Right atrium auricular region (tissue), 2 donors: ENCODE measurements at places on chromosomes 13 and 19. TPM values are rescaled to one million over a fixed set of nuclear protein-coding genes. Genes with fewer than 3 reads are reported as not detected.

DNA sequence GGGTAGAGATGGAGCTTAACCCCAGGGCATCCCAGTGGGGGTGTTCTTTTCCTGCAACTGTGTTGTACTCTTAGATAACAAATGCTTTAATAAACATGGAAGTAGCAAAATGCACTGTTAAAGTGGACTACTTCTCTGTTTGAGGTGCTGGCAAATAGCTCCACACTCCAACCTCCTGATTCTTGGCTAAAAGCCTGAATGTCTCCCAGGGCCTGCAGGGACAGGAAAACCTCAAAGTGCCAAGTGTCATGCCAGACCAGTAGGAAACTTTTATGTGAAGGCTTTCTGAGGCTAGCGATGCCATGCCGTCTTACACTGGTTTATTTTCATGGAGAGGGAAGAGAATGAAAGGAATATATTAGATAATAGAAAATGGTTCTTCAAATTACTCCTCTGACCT, 6.8 kb downstream of the FREM2 start:
- no peaks in the 10 kb centered on the region for H3K27me3 ChIP-seq
- no peaks in the 10 kb centered on the region for H3K36me3 ChIP-seq
- H3K4me1 ChIP-seq: no peaks in the 10 kb centered on the region
- no peak overlapping the region for H3K4me3 ChIP-seq
- DNase-seq: no peak

DNA sequence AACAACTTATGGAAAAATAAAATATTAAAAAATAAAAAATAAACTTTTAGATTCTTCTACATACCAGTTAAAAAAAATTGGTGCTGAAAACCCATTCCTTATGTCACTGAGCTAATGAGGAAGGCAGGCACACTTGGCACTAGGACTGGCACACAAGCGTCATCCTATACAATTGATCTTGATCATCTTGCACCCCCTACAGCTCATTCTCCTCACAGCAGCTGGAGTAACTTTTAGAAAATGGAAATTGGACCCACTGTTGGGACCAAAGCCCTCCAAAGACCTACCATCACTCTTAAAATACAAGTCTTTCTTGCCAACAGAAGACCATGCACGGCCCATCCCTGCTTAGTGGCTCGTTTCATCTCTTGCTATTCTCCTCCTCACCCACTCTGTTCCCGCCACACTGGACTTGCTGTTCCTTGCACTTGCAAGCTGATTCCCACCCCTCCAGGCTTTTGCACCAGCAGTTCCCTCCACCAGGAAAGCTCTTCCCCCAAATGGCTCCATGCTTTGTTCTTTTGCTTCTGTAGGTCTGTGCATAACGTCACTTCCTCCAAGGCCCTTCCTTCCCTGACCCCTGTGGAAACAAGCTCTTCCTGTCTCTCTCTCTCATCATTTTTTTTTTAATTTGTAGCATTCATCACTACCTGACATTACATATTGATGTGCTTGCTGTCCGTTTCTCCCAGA, 11.6 kb downstream of the CTU1 start:
- no peaks in the 10 kb centered on the region for H3K27me3 ChIP-seq
- H3K4me1 ChIP-seq: peaks cover 31% of the 10 kb centered on the region
- H3K4me3 ChIP-seq: no peak overlapping the region
- DNase-seq: no peak

- peak overlapping the region; percentile 81 for H3K27ac ChIP-seq
- no peak overlapping the region for H3K4me3 ChIP-seq
- peaks cover 51% of the 10 kb centered on the region for H3K4me1 ChIP-seq
- DNase-seq: peak; percentile 73
These were observed 74.6 kb upstream of the NPAS1 start for GRCh38 chr19:46944918-46945628.

Gene CCNA1
- total RNA-seq: not detected

Gene TUBA3C
- not detected for total RNA-seq

DNA sequence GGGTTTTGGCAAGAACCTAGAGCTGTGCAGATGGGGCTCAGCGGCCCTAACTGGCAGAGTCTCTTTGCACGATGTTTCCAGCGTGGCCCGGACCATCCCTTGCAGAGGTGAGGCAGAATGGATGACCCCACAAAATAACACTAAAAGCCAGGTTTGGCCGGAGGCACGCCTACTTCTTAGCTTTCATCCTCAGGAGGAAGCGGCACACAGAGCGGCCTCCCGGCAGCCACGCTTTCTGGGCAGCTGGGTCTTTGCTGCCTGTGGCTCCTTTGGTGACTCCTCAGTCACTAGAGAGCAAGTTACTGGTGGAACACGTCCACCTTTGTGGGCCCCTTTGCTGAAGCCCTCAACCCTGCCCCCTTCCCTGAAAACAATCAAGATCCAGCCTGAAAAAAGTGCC, 25.2 kb downstream of the TEX29 start:
- no peaks in the 10 kb centered on the region for H3K4me1 ChIP-seq
- H3K36me3 ChIP-seq: no peaks in the 10 kb centered on the region
- no peaks in the 10 kb centered on the region for H3K27me3 ChIP-seq
- peak; percentile 43 for DNase-seq
- no peak overlapping the region for H3K27ac ChIP-seq

Gene ZNF708
- 3.6 TPM for total RNA-seq

Gene GNA15
- total RNA-seq: 0.74 TPM

GRCh38 chr13:98224557-98224956, 47.5 kb upstream of the RNF113B start:
- DNase-seq: no peak
- H3K27me3 ChIP-seq: no peaks in the 10 kb centered on the region
- peaks cover 31% of the 10 kb centered on the region for H3K4me1 ChIP-seq
- H3K36me3 ChIP-seq: no peaks in the 10 kb centered on the region
- H3K27ac ChIP-seq: no peak overlapping the region

DNA sequence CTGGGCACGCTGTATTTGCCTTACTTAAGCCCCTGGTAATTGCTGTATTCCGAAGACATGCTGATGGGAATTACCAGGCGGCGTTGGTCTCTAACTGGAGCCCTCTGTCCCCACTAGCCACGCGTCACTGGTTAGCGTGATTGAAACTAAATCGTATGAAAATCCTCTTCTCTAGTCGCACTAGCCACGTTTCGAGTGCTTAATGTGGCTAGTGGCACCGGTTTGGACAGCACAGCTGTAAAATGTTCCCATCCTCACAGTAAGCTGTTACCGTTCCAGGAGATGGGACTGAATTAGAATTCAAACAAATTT, 676 bp downstream of the BRCA2 start:
- no peaks in the 10 kb centered on the region for H3K27me3 ChIP-seq
- H3K4me3 ChIP-seq: peak overlapping the region; percentile 48
- H3K27ac ChIP-seq: peak overlapping the region; percentile 95

DNA sequence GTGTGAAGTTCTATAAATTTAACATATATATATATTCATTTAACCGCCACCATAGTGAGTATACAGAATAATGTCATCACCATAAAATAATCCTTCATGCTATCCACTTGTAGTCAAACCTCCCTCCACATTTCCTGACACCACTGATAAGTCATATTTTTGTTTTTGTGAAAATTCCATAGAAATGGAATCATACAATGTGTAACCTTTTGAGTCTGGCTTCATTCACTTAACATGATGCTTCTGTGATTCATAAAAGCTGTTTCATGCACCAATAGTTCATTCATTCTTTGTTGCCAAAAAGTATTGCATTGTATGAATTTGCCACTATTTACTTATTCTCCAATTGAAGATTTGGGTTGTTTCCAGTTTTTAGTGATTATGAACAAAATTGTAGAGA, 497.5 kb upstream of the PCDH20 start:
- no peaks in the 10 kb centered on the region for H3K27me3 ChIP-seq
- no peaks in the 10 kb centered on the region for H3K4me1 ChIP-seq
- no peak overlapping the region for H3K4me3 ChIP-seq
- no peak overlapping the region for H3K27ac ChIP-seq
- no peaks in the 10 kb centered on the region for H3K36me3 ChIP-seq
- DNase-seq: no peak

Gene PSG6
- not detected for total RNA-seq

GRCh38 chr19:5282901-5283300, 57.7 kb downstream of the PTPRS start:
- peak overlapping the region; percentile 53 for H3K27ac ChIP-seq
- no peaks in the 10 kb centered on the region for H3K4me1 ChIP-seq
- no peaks in the 10 kb centered on the region for H3K27me3 ChIP-seq
- DNase-seq: peak; percentile 84
- no peak overlapping the region for H3K4me3 ChIP-seq
- H3K36me3 ChIP-seq: peaks cover 23% of the 10 kb centered on the region

GRCh38 chr13:48798180-48798579, 144.5 kb downstream of the CYSLTR2 start:
- H3K4me1 ChIP-seq: no peaks in the 10 kb centered on the region
- DNase-seq: no peak
- no peaks in the 10 kb centered on the region for H3K27me3 ChIP-seq

DNA sequence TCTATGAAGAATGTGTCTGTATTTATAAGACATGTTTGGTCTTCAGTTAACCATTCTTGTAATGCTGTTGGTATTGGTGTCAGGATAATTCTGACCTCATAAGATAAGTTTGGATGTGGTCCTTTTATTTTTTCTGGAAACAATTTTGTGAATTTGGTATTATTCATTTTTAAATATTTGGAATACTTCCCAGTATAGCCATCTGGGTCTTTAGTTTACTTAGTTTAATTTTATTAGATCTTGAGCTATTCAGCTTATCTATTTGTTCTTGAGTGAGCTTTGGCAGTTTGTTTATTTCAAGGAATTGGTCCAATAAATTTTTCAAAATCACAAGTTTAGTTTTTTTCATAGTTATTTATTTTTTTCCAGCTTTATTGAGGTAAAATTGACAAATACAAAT, 335.4 kb upstream of the PCDH20 start:
- H3K27ac ChIP-seq: no peak overlapping the region
- no peaks in the 10 kb centered on the region for H3K27me3 ChIP-seq
- H3K4me3 ChIP-seq: no peak overlapping the region
- no peak for DNase-seq
- no peaks in the 10 kb centered on the region for H3K4me1 ChIP-seq

DNA sequence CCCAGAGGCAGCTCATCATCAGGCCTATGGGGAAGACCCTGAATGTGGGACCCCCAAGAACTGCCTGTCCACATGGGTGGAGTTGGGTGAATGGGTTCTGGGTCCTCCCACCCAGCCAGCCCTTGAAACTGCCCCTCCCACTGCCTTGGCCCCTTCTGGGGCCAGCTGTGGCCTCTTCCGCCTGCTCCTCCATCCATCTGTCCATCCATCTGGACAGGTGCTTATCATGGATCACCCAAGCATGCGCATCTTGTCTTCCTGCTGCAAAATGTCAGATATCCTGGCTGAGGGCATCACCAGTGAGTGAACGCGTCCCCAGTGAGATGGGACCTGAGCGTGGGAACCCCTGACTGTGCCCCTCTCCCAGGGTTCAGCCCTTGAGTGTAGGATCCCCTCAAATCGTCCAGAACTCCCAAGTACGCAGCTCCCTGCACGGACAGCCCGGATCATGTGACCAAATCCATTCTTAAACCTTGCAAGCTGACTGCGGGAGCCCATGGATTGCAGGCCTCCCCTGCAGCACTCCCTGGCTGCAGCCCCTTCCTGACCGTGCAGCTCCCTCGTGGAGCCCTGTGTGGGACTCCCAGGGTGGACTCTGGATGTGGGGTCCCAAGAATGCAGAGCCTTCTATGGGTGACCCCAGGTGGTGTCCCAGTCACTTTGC, 2.0 kb downstream of the STXBP2 start:
- DNase-seq: no peak
- H3K36me3 ChIP-seq: no peaks in the 10 kb centered on the region
- peaks cover 6% of the 10 kb centered on the region for H3K4me1 ChIP-seq
- no peak overlapping the region for H3K4me3 ChIP-seq
- H3K27me3 ChIP-seq: peaks cover 10% of the 10 kb centered on the region

DNA sequence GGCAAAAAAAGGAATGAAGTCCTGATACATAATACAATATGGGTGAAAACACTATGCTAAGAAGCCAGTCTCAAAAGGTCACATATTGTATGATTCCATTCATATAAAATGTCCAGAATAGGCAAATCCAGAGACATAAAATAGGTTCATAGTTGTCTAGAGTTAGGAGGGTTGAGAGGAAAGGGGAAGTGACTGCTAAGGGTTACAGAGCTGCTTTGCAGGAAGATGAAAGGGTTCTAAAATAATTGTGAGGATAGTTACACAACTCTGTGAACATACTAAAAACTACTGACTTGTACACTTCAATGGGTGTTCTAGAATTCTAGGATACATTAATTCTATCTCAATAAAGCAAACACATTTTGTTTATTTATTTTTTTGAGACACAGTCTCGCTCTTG, 25.7 kb downstream of the CAB39L start:
- DNase-seq: no peak
- no peak overlapping the region for H3K27ac ChIP-seq
- H3K36me3 ChIP-seq: no peaks in the 10 kb centered on the region
- no peak overlapping the region for H3K4me3 ChIP-seq

GRCh38 chr13:90336507-90336906, 1011.0 kb upstream of the MIR17HG start:
- DNase-seq: no peak
- no peak overlapping the region for H3K4me3 ChIP-seq
- H3K27ac ChIP-seq: no peak overlapping the region
- no peaks in the 10 kb centered on the region for H3K36me3 ChIP-seq
- H3K4me1 ChIP-seq: no peaks in the 10 kb centered on the region

DNA sequence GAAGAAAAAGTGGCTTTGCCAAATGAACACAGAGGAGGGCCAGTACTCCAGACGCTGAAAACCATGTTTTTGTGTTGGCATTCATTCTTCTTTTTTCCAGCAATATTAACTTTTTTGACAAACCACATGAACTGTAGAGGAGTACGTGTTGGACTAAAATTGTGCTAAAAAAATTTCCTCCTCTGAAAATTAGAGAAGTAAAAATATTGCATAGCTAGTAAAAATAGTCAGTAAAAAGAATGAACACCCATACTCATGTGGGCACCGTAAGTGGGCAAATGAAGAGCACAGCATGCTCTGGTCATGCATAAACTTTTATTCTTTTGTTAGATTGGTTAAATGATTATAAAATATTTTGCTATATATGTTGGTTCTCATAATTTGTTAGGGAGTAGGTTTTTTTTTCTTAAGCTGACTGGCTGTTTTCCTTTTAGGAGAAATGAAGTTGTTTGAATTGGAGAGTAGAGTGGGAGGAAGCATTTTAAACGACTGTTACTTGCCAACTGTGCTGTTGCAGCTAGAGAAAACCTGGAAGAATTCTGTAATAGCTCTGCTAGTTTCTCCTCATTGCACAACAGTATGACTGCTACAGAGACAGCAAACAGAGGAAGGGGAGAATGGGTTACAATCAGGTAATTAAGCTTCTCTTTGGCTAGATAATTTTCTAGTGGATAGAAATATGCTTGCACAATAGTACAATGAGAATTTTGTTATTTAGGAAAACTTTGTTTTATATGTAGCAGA, 222.4 kb downstream of the KCTD12 start:
- no peak for DNase-seq
- H3K4me1 ChIP-seq: no peaks in the 10 kb centered on the region
- no peak overlapping the region for H3K27ac ChIP-seq
- no peaks in the 10 kb centered on the region for H3K36me3 ChIP-seq

GRCh38 chr19:11560404-11561051, 1.5 kb upstream of the ELOF1 start:
- H3K27ac ChIP-seq: no peak overlapping the region
- H3K4me1 ChIP-seq: no peaks in the 10 kb centered on the region
- no peaks in the 10 kb centered on the region for H3K27me3 ChIP-seq
- H3K4me3 ChIP-seq: no peak overlapping the region
- no peak for DNase-seq

Gene LSR
- total RNA-seq: 20.1 TPM
